ENCODE measurements at places on chromosomes 2 and 18.
A peak's percentile ranks its signal among the peaks of the same experiment; 100 is the strongest.

DNA sequence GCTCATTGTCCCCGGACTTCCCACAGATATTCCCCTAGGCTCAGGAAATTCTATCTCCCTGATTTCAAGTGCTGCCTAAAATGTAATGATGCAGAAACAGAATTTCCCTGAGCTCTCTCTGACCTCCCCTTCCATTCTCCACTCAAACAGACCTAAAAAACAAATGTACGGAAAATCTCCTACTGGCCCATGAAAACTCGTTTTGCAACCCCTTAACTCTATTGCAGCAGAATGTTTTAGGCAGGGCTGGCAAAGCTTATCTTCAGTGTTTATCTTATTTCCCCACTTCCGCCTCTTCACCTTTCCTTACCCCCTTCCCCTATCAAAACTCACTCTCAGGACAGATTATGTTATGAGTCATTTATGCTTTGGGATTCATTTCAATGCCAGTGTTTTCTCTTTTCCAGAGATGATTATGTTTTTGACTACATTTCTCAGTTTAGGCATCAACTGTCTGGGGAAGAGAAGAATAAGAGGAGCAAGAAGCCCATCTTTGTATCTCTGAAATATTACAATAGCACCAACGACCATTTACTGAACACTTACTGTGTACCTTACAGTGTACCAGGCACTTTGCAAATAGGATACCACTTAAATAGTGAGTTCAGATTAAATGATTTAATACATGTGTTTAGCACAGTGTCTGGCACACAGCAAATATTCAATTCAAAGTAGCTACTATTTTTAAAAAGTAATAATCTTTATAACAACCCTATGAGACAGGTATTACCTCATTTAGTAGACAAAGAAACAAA, 53.9 kb upstream of the STPG4 start:
- DNase-seq = no peak

DNA sequence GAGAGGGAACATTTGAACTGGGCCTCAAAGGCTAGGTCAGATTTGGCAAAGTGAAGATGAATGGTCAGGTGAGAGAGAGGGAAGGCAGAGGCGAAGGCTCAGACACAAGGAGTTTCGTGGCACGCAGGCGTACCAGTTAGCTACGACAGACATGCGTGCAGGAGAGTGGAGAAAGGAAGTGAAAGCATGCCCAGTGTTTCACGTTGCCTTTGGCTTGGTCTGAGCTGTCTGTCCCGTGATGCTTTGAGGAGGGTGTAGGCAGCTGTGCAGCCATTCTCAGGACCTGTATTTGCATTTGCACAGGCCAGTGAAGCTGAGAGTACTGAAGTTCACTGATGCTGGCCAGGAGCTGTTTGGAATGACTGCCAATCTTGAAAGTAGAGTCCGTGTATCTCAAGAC, 69.5 kb downstream of the HNRNPLL start:
- DNase-seq = peak; percentile 97

GRCh38 chr2:239920693-239921365, 104.3 kb downstream of the NDUFA10 start:
- DNase-seq = no peak

DNA sequence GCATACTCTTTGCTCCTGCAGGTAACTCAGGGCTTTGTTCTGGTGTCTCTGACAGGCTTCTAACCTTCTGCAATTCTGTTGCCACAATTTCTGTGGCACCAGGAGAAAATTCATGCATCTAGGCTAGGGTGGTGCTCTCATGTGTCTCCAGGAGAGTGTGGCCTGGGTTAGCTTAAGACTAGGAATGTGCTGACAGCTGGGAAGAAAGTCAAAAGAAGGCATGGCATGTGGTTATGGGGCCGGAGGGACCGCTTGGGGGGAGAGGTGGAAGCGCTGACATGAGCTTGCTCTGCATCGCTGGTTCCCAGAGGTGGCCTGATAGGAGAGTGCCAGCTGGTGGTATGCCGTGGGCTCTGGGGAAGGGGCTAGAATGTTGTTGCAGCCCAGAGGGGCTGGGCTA, 173.3 kb upstream of the TNP1 start:
- DNase-seq = no peak

Measured in Karpas-422 (cell line).